ENCODE measurements at places on chromosomes 4 and X.

- no peak for DNase-seq
These were observed 9.4 kb downstream of the UVSSA start for GRCh38 chr4:1356181-1356998.

DNA sequence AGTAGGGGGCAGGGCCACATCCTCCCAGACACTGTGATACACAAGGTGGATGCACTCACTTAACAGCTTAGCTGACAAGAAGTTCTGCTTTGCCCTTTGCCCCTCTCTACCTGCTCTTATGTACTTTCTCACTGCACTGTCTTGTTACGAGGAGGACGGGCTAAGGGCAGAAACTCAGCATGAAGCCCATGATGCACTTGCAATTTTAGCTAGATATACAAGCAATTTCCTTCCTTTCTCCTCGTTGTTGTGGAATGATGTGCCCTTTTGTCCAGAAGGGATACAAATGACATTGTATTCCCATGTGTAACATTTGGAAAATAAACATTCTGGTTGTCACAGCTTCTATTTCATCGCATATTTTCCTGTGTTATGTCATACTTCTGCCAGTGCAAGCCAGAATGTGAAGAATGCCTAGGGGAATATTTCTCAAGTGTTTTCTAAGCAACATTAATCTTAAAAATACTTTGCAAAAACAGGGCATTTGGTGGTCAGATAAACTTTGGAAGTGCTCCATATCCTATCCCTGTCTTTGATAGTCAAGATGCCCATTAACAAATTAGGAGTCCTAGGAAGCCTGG, 47.2 kb downstream of the MAOA start:
- no peak for DNase-seq

- DNase-seq: no peak
These were observed 114.3 kb downstream of the QDPR start for GRCh38 chr4:17397611-17398010.

- no peak for DNase-seq
These were observed 1627.4 kb downstream of the STIM2 start for GRCh38 chr4:28488021-28488420.

DNA sequence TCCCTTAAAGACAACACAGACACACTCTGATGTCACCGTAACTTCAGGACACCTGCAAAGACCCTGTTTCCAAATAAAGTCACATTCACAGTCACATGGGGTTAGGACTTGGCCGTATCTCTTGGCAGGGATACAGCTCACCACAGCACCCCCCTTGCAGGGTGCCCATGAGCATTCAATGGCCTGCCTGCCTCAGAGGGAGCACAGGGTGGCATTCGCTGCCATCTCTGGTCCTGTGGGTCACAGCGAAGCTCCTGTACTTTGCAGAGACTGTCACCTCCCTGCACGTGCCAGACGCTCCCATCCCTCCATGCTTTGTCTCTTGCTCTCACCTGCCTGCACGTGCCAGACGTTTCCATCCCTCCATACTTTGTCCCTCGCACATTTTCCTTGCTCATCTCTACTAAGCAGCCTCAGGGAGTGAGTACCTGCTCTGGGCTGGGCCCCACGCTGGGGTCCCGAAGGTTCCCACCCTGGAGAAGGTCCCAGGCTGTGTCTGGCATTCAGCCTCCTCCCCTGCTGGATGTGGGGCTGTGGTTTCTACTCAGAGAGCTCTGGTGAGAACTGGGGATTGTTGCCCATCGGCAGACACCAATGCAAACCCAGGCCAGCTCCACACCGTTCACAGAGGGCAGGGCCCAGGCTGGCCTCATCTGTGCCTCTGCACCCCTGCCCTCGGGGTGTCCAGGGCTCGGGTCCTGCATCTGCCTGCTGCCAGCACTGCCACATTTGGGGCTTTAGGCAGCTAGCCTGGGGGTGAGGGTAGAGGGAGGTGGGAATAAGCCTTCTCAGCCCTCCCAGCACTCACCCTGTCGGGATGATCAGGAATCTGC, 15.8 kb downstream of the HTRA3 start:
- DNase-seq: no peak

- DNase-seq: no peak
These were observed 4.1 kb downstream of the ZNF185 start for GRCh38 chrX:152901816-152902501.

DNA sequence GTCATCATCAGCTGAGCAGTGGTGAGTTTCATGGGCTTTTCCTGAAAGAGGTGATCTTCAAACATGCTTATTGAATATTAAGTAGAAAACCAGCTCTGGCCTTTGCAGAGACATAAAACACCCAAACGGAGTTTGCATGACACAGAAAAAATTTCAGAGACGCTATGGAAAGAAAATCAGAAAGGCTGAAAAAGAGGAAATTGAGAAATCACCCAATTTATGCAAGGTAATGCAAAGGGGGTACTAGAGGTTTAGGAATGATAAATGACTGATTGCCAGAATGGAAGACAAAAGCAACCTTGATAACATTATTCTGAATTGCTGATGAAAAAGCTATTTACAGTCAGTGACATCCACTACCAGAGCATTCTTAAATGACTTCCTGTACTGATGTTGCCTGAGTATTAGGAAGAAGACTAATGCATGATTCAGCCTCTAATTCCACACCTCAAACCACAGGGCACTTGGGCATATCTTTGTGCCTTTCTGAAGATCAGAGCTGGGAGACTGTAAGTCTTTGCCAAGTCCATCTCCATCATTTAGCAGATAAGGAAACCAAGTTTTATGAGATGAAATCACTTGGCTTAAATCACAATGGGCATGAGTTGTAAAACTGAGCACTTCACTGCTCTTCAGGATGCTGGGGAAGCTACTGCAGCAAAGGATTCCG, 565.7 kb downstream of the PPARGC1A start:
- DNase-seq: no peak

DNA sequence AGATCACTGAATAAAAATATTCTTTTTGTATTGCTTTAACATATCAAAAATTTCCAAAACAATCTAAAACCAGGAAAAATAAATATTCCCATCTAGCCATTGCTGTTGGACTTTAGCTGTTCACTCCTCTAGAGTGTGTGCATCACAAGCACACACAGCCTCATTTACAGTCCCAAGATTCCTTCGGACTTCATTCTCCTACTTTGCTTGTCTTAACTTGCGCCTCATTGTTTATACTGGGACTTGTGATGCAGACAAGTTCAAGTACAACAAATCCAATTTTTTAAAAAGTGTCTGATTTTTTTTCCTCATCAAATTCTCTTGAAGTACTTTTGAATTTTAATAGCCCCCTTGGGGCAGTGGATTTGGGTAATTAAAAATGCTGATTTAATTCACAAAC, 55.6 kb downstream of the TLL1 start:
- DNase-seq: no peak

Data from activated CD8-positive, alpha-beta memory T cell treated with anti-CD3 and anti-CD28 coated beads for 4 hours (primary cell).